Adrenal gland (tissue), 19 donors: ENCODE measurements at places on chromosomes 2 and 18.

DNA sequence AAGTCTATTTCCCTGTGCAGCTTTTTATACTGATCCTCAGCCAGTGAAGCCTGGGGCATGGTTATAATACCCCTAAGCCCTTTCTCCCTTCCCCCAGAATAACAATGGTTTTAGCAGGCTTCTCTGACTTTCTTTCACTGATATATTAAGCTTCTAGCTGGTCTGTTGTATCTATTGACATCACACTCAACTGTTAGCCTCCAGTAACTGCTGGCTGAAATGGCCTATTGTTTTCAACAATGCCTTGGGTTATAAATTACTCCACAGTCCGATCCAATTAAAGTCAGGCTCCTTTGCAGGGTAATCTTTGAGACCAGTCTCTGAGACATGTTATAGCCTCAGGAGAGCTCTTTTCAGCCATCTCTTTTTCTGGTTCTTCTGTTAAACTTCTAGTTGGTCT is 2.9 kb upstream of the SLC9A4 start:
- DNase-seq, result no peak

DNA sequence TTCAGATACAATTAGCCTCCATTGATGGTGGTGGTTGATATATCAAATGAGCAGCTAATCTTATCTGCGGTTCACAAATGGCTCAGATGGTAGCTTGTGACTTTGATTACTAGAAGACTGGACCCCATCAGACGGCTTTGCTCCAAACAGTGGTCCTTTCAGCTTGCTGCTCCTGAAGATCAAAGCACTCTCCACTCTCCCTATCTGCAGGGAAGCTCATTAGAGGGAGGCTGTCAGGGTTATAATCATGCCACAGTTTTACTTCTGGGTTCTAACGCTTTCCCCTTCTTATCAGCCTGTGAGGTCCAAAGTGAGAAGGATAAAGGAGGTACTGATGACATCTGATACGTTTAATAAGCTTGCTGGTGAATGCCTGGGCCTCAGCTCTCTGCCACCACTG is 247.1 kb upstream of the NT5C1B start:
- DNase-seq, result no peak

- no peak for DNase-seq
Measured at GRCh38 chr2:158740621-158741020, 54.5 kb upstream of the DAPL1 start.

DNA sequence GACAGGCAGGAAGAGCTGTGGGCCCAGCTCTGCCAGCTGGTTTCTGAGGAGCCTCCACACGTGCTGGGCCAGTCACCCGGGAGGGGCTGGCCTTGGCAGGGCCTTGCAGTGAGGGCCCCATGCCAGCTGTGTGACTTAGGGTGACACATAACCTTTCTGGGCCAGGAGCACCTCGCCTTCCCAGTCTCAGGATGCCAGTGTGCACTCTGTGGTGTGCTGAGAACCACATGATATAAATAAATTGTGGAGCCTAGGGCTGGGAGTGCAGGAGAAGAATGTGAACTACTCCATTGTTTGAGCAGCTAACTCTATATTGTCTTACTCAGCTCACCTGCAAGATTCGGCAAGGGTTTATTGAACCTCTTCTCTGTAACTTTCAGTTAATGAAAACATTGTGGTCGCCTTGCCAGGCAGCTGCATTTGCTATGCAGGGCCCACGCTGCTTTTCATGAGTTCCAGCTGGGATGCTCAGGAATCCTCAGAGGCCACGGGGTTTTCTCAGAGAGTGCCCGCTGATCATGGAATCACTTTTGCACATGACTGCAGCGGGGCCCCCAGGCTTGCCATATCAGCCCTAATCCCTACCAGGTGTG is 222.3 kb downstream of the SH3RF3 start:
- peak; percentile 92 for DNase-seq

DNA sequence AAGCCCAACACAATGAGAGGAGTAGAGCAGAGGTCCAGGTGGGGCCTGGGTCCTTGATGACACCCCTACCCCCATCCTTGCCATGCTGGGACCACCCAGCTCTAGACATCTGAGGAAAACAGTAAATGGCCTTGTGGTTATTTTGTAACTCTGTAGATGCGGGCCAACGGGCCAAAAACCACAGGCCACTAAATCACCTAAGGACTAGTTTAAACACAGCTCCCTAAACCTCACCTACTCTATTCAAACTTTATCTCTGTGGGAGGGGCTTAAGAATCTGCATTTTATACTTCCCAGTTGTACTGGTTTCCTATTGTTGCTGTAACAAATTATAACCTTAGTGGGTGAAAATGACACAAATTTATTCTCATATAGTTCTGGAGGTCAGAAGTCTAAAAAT is 19.0 kb upstream of the SERTAD2 start:
- no peak for DNase-seq

DNA sequence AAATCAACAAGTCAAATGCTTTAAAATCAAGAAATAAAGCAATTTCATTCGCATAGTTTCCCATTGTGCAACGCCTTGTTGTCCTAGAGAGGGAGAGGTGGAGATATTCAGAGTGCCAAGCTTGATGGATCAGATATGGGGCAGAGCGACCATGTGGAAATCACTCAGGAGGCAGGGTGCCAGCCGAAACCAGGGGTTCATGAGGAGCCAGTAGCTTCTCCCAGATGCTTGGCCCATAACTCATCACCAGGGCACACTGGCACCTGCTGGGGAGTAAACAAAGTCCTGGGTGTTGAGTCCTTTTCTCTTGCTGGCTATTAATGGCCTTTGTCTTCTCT is 53.0 kb upstream of the ASAP2 start:
- DNase-seq, result no peak

DNA sequence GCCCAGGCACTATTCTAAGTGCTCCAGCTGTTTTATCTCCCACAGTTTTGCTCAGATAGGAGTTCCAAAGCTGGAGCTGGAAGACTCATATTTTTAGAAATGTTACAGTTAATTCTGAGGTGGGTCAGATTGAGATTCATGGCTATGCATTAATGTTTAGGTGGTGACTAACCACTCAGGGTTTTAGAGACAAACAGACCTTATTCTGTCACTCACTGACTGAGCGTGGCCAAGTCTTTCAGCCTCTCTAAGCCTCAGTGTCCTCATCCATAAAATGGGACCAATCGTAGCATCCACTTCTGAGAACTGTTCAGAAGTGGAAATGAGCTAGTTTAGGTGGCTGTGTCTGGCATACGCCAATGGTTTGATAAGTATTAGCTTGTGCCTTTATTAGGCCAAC is 4.3 kb upstream of the CASP8 start:
- DNase-seq, result no peak

- DNase-seq, result no peak
Measured at GRCh38 chr2:8631465-8632005, 50.3 kb upstream of the ID2 start.

DNA sequence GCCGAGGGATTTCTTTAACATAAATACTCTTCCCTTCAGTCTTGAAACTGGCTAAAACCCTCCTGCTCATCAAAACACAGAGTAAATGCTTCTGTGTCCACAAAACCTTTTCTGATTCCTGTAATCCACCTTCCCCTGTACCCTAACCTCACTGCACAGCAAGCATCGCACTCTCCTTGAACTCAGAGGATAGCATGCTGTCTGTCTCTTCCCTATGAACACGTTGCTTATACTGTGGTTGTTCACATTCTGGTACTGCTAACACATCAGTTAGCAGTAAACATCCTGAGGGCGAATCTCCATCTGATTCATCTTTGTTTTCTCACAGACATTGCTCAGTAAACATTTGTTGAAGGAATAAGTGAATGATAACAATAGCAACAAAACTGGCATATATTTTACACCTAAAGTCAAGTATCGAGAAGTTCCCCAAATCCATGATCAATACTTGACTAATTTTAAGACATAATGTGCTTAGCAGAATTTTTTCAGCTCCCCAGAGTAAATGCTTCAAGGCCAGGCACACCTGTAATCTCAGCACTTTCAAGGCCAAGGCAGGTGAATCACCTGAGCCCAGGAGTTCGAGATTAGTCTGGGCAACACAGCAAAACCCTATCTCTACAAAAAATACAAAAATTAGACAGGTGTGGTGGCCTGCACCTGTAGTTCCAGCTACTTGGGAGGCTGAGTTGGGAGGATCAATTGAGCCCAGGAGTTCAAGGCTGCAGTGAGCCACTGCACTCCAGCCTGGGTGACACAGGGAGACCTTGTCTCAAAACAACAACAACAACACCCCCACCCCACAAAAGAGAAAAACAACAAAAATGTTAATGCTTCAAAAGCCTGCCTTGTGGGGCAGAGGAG is 45.6 kb upstream of the LPIN2 start:
- DNase-seq, result no peak
